ENCODE measurements at places on chromosomes 2 and 18.

- no peak for DNase-seq
These were observed 85.9 kb downstream of the CERKL start for GRCh38 chr2:181570833-181571661.

GRCh38 chr2:208490492-208490891 lies 83.9 kb downstream of the PTH2R start:
- DNase-seq: no peak

GRCh38 chr2:183678908-183679307 lies 554.7 kb downstream of the NUP35 start:
- DNase-seq: no peak

DNA sequence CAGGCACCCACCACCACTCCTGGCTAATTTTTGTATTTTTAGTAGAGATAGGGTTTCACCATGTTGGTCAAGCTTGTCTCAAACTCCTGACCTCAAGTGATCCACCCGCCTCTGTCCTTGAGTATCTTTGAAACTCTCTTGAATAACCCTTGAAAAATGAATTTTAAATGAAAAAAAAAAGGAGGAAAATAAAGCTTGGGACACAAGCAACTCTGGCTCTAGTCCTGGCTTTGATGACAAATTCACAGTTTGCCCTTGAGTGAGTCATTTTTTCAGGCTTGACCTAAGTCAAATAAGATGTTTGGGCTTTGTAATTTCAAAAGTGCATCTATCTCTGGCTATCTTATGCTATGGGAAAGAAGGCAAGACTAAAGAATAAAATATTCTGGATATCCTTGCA lies 79.0 kb upstream of the TRIB2 start:
- DNase-seq: no peak

DNA sequence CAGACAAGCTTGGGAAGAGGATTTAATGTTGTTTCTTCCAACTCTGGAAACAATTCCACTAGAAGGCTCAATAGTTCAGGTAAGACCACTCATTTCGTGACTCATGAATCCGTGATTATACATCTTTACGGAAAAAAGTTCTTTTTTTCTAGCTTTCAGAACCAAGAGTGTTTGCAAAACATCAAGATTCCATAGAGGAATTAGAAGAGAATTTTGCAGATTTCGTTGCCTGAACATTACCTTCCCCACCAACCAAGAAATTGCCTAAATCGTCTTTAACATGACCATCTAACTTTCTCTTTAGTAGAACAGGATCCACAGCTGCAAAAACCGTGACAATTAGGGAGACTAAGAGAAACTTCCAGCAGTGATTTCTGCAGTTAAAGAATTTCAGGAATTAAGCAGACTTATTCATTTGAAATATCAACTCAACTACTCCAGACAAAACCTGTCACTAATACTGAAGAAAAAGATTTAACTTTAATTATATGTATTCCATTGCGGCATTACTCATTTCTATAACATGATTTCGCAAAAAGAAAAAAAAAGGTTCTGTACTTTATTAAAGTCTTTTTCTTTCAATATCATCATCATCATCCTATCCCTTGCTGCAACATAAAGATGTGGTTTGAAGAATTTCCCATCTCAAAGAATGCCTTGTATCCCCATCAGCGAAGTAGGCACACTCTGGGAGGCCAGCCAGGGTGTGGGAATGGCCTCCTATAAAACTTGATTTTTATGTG lies 1.9 kb upstream of the NAB1 start:
- DNase-seq: no peak

GRCh38 chr18:55699233-55699765 lies 111.3 kb upstream of the TCF4 start:
- no peak for DNase-seq

DNA sequence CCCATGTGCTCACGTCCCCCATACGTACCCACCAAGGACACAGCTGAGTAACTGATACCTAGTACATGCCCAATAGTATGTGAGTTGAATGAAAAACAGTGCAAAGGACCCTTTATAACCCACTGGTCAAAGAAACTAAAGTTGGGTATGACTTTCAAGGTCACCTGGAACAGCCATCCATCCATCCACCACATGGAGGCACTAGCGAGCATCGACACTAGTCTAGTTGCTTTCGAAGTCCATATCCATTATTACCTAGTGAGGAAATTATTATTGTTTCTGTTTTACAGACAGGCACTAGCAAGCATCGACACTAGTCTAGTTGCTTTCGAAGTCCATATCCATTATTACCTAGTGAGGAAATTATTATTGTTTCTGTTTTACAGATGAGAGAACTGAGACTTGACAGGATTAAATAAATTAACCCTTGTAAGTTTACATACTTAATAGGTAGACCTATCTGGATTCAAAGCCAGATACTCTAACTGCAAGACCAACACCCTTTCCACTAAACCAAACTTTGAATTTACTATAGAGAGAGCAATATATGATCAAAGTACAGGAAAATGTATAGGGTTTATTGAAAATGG lies 233.7 kb downstream of the METTL4 start:
- DNase-seq: no peak

GRCh38 chr2:239131521-239131920 lies 269.3 kb downstream of the HDAC4 start:
- no peak for DNase-seq

- no peak for DNase-seq
These were observed 542 bp downstream of the PGAP1 start for GRCh38 chr2:196925768-196926561.

GRCh38 chr2:233061591-233062450 lies 1.7 kb downstream of the INPP5D start:
- DNase-seq: no peak

DNA sequence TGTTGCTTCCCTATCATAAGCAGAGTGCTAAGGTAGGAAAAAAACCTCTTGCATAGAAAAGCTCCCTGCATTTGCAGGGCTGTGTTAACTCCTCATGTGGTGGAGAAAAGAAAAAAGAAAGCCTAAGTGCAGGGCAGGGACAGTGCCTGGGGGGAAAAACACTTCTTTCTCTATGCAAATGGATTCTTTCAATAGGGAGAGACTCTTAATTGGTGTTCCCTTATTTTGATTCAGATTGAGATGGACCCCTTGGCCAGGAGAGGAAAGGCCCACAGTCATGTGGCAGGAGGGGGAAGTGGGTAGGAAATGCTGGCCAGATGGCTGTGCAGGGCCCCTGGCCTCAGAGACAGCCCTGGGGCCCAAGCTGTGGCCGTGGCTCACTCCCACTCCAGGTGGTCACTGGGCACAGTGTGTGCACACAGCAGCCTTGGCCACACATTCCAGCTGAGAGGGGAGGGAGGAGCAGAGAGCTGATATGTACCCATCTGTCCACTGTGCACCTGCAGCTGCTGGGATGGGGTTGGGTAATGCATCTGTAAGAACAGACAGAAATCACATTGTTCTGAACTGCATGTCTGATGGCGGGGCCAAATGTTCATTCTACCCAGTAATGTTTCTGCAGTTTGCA lies 410.4 kb downstream of the DSC3 start:
- DNase-seq: no peak
